ENCODE measurements at places on chromosomes 11 and 22. TPM values are rescaled to one million over a fixed set of nuclear protein-coding genes. Genes with fewer than 3 reads are reported as not detected.

SH3BP1 gene
- 3.9 TPM for total RNA-seq

- DNase-seq: no peak
Observed at GRCh38 chr11:65382804-65383368, 440 bp upstream of the SLC25A45 start.

OR5B21 gene
- not detected for total RNA-seq

DNA sequence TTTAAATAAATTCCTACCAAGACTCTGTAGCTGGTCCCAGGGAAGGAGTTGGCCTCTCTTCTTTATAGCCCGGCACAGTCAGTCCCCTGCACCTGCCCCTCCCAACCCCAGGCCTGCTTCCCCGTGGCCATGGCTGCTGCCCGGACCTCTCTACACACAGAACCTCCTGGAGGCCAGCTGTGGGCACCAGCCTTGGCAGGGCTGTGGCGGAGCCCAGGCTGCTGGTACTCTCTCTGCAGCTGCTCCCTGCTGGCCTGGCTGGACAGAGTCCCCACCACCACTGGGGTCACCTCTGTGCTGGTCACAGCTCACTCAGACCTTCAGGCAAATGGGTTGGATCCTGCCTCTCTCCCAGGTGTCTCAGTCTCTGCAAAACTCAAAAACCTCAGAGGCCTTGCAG, 69.3 kb downstream of the LRP5 start:
- DNase-seq: no peak

DNA sequence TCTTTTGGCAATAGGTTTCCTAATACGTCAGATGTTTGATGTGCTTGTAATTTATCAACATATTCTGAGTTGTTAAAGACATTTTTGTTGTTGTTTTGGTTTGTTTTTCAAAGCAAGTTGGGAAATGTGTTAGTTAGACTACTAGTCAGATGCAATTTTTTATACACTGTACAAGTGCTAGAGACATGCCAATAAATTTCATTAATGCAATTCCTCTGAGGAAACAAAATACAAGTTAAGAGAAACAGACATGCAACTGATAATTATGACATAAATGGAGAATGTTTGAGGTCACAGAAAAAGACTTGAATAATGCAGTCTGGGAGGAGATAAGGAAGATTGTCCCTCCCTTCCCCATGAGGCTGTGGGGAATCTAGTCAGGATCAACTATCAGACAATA, 5.9 kb downstream of the OR51T1 start:
- no peak for DNase-seq

PRSS23 gene
- 36.8 TPM for total RNA-seq

DNA sequence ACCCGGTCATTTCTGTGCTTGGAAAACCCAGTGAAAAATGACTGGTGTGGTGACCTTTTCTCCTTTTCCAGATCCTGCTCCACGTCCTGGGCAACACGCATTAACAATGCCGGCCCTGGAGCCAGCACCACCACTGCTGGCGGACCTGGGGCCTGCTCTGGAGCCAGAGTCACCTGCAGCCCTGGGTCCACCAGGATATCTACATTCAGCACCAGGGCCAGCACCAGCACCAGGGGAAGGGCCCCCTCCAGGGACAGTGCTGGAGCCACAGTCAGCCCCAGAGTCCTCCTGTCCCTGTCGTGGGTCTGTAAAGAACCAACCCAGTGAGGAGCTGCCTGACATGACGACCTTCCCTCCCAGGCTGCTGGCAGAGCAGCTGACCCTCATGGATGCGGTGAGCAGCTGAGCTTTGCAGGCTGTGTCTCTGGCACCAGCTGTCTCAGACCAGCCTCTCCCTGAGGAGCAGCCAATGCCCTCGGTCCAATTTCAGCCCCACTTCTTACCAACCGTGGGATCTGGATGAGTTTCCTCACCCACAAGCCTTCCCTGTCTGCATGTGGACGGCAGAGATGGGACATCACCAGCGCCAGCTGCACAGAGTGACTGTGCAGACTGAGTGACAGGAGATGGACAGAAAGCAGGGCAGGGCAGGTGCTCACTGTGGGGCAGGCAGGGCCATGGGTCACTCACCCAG, 1.9 kb downstream of the RGL4 start:
- no peak for DNase-seq

- no peak for DNase-seq
Observed at GRCh38 chr11:57771365-57771764, 9.8 kb downstream of the CTNND1 start.

ANKK1 gene
- total RNA-seq: not detected

All from heart left ventricle (tissue), 16 donors.